ENCODE measurements at places on chromosomes 16 and 17.

- DNase-seq, result no peak
These were observed 1.6 kb downstream of the TBC1D10B start for GRCh38 chr16:30368792-30369090.

- no peak for DNase-seq
These were observed 18.5 kb downstream of the CCDC42 start for GRCh38 chr17:8725881-8726876.

DNA sequence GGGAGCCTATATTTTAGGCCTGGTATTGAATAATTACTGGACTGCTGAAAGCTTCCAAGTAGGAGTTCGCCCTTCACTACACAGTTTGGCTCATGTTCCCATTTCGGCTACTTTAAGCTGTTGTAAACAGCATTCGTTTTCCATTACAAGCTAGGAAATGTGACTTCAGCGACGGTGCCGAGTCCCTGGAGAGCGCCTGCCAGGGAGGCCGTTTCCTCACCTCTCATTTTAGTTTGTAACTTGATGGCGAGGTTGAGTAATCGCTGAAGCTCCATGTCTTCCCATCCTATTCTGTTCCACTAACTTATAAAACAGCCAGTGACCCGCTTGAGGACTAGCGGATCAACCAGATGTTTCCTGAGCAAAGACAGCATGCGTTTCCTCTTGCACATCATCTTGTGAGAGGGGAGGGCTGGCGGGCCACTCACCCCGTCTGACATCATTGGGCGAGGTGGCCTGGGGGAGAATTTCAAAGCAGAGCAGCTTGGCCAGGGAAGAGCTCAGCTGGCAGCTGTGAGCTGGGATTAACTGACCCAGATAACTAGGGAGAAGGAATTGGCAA, 32.9 kb downstream of the PCTP start:
- no peak for DNase-seq

GRCh38 chr16:70157105-70157476, 16.5 kb upstream of the CLEC18C start:
- no peak for DNase-seq

DNA sequence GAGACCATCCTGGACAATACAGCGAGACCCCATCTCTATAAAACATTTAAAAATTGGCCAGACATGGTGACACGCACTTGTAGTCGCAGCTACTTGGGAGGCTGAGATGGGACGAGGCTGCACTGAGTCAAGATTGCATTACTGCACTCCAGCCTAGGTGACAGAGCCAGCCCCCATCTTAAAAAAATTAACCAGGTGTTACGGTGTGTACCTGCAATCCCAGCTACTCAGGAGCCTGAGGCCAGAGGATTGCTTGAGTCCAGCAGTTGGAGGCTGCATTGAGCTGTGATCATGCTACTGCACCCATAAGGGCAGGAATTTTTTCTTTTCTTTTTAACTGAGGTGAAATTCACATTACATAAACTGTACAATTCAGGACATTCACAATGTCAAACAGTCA, 16.9 kb upstream of the TMC7 start:
- no peak for DNase-seq

DNA sequence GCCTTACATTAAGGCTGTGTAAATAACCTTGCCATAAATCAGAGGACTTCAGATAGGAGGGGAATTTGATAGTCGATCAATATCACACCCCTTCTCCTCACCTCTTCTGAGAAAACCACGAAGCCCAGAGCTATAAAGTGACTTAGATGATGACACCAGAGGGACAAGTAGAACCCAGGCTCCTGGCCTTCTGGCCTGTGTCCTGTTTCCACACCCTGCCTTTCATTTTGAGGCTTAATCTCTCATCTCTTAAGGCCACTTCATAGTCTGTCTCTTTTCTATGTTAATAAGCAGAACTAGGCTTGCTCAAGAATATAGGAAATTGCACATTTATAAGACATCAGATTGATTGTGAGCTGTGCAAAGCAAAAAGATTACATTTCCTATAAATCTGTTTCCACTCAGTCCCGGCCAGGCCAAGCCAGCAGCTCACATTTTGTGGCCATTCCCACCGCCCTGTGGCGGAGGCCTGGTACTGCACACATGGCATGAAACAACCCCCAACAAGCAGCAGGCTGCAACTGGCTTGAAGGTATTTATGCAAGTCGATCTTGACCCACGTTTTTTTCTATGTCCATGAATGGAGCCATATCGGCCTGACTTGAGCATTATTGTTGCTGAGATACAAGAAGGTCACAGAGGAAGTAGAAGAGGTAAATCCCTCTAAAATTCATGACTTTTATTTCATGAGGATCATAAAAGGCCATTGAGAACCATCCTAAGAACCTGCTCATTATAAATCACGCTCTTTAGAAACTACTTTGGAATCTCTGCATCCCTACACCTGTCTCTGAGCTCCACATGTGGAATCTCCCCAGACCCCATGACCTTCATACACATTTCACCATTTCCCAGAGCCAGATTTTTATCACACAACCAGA, 93.7 kb downstream of the PMP22 start:
- DNase-seq, result peak; percentile 67

DNA sequence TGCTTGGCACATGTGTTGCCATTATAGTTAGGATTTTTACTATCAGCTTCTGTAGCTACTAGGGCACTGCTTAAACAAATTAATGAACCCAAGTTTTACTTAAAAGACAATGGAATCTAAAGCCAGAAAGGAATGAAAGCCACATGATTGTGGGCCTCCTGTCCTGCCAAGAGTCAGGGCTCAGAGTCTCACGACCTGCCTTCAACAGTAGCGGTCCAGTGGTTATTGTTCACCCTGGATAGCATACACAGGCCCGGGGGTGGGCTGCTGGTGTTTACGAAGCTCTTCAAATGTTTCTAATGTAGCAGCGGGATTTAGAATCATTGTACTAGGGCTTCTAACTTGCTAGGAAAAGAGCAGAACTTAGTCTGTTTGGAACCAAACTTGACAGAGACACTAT, 7.8 kb downstream of the GABARAPL2 start:
- DNase-seq, result no peak

- peak; percentile 93 for DNase-seq
These were observed 49.0 kb downstream of the BCL7C start for GRCh38 chr16:30844671-30845449.
